ENCODE measurements at places on chromosomes 12 and 14.

DNA sequence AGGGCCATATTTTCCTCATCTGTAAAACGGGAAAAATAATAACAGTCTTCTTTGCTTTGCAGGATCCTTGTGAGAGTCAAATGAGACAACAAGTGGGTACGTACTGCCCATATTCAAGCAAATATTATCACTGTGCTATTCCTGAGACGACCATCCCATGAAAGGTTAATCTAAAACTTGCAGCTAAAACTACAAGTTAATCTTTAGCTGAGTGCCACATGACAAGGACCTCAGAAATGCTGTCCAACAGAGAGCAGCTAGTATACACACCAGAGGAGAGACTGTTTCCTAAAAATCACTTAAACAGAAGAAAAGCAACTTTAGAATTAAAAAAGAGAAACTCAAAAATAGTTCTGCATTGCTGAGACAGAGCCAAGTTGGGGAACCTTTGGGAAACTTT is 162.7 kb upstream of the TMTC2 start:
- no peak for DNase-seq

DNA sequence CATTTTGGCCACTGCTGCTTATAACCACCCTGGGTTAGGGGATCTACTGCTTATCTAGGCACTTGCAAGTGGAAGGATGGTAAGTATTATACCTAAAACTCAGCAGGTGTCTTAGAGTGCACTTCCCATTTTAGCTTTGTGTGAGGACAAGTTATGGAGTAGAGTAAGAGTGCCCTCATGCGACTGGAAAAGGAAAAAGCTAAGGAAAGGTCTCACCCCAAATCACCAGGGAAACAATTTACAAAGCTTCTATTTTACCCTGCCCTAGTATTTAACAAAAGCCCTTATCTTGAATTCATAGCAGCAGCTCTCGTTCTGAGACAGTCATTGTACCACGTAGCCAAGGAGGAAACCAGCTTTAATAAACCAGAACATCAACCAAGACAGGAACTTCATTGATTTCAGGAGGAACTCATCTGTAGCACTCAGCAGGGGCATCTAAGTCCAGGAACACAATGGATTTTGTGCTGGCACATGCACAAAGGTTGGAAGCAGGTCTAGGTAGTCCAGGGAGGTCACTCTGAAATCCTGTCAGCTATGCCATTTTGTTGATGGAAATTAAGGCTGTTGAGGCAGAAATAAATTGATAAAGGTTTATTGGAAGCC is 2.9 kb downstream of the RDH12 start:
- no peak for DNase-seq

DNA sequence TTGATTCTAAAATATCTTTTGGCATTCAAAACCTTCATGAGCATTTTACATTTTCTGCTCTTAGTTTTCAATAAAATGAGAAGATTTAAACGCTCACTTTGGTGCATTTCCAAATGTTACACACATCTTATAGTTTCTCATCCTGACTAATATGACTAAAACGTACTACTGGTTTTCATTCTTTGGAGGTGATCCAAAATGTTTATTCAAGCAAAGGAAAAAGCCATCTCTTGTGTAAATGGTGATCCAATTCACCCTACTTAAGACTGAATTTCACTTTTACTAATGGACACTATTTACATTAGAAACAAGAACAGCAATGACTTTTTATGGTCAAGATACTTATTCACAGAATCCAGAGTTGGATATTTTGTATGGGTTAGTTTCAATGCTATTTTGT is 86.6 kb downstream of the KITLG start:
- no peak for DNase-seq

DNA sequence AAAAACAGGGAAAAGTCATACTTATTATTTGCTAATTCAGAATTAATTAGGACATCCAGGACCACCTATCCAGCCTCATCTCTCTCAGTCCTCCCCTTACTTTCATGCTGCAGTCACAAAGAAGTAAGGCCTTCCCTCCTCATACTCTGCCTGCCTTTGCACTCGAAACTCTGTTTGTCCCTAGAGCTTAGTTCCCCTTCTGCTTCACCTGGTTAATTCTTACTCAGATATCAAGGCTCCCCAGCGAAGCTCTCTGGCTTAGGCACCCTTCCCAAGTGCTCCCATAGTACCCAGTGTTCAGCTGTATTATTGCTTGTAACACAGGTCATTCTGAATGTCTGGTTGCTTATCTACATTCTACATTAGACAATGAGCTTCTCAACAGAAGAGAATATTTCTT is 81.3 kb downstream of the ERGIC2 start:
- DNase-seq, result no peak

- peak; percentile 43 for DNase-seq
These were observed 568 bp downstream of the PPM1A start for GRCh38 chr14:60249321-60250256.

DNA sequence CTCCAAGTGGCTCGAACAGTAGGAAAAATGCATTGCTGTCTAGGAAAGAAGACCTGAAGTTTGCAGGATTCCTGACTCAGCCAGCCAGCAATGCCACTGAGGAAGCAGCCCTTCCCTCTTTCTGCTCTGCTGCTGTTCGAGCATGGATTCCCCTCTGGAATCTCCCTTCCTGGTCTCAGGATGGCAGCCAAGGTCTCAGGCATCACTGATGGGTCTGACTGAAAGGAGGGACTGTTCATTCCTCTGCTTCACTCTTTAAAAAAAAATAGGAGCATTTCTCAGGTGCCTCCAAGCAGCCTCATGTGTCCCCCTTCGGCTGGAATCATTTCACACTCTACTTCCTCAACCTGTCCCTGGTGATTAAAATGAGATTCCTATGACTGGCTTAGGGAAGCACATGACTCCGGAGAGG is 62.4 kb downstream of the SLC15A4 start:
- no peak for DNase-seq

- no peak for DNase-seq
These were observed 37.2 kb downstream of the EP400 start for GRCh38 chr12:131986910-131987309.

DNA sequence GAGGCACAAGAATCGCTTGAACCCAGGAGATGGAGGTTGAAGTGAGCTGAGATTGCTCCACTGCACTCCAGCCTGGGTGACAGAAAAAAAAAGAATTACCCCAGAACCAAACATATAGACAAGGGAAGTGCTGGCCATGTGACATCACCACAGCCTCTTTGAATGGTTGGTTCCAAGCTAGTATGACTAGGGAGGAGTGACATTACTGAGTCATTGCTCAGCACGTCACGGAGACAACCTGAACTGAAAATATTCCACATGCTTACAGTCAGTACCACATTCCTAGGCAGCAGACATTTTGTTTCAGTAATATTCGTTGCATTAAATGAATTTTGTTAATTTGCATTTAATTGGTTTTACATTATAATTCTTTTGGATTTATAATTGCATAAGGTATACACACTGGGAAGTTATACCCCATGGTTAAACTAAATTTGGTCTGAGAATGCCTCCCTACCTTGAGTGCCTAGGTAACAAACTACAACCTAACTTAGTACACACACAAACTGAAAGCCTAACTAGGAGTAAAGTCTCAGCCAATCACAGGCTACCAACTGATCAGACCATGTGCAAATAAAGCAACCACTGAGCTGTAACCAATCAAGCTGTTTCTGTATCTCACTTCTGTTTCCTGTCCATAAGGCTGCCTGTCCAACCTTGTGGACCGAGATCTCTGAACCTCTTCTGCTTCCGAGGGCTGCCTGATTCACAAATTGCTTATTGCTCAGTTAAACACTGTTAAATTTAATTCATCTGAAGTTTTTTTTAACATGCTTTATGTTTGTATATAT is 164.4 kb downstream of the CAND1 start:
- peak; percentile 29 for DNase-seq

DNA sequence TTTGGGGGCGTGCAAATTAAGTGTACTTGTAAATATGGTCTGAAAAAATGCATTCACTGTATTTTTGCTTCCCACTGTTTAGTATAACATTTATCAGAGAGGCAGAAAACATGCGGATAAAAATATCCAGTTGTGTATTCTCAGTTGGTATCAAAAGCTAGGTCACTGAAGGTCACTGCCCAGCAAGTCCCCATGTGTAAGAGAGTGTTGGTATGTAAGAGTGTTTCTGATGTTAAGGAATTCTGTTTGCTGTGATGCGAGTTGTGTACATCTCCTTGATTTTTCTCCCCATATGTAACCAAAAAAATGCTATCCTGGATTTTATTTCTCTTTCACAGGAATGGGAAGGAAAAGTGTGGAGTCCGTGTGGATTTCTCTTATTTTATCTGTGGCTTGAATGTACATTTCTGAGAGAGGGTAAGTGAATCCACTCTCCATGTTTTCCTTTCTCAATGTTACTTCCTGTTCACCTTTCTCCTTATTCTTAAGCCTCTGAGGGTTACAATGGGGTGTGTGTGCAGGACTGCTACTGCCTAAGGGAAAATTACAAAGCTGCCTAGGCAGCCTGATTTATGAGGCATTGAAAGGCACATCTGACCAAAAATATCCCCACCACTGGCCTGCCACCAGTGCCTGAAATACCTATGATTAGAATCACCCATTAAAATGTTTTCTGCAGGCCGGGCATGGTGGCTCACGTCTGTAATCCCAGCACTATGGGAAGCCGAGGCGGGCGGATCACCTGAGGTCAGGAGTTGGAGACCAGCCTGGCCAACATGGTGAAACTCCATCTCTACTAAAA is 97.9 kb upstream of the USP44 start:
- no peak for DNase-seq

GRCh38 chr12:13367973-13368372 is 171.4 kb downstream of the EMP1 start:
- no peak for DNase-seq

DNA sequence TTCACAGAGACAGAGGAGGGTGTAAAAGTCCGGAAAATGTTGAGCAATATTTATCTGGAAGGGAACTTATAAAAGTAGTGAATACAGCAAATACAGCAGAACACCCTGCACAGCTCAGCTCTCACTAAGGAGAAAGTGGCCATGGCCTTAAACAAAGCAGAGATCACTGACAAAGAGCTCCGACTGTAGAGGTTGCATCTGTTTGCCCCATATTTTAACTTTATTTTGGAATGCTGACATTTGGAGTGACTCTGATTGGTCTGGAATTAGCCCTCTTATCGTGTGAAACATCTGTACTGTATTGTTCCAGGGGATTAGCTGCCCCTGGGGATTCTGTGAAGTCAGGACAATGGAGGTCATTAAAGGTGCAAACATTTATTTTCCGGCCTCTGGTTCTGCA is 1275.7 kb upstream of the FLRT2 start:
- DNase-seq, result no peak

DNA sequence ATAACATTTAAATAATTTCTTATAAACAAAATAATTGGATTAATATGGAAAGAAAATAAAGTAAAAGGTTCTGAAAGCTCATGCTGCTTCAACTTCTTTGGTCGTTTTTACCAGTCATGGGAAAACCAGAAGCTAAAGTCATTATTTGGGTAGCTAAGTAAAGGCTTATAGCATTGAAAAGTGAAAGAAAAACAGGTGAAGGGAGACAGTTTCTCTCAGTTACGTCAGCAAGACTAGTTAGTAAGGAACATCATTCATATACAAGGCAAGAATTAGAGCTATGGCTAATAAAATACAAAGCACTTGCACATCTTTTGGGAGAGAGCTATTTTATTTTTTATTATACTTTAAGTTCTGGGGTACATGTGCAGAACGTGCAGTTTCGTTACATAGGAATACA is 170.3 kb upstream of the SYT10 start:
- DNase-seq, result no peak

GRCh38 chr12:51863933-51864832 is 15.7 kb upstream of the FIGNL2 start:
- no peak for DNase-seq

DNA sequence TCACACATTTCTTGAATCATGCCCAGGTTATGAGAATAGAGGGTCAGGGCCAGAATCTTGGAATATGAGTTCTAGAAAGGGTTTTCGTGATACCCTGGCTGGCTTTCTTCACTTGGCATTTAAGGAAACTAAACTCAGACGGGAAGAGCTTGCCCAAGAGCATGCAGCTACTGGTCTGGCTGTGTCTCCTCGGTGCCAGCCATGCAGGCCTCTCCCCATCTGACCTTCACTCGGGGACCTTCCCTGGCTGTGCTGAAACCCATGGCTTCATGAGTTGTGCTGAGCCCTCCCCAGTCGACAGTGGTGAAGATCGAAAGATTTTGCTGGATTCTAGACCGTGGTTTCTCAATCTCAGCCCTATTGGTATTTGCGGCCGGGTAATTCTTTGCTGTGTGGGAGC is 38.0 kb downstream of the FOXN3 start:
- no peak for DNase-seq

GRCh38 chr12:570435-570920 is 92.8 kb downstream of the NINJ2 start:
- DNase-seq, result no peak

DNA sequence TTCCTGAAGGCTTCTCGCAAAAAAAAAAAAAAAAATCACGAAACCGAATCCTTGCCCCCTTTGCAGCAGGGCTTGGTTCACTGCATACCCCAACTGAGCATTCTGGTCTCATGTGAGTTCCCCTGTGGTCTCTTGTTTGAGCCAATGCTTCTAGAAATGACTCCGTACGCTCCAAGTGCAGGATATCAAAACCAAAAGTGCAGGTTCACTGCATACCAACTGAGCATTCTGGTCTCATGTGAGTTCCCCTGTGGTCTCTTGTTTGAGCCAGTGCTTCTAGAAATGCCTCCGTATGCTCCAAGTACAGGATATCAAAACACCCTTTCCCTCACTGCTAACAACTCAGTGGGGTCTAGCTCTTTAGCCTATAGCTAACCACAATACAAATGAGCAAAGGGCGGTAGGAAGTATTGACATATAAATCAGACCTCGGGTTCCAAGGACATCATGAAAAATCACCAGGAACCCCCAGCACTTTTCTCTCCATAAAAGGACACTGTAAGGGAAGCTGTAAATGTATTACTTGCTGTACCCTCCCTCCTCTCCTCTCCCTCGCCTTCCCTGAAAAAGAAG is 206.3 kb upstream of the NOS1 start:
- no peak for DNase-seq

DNA sequence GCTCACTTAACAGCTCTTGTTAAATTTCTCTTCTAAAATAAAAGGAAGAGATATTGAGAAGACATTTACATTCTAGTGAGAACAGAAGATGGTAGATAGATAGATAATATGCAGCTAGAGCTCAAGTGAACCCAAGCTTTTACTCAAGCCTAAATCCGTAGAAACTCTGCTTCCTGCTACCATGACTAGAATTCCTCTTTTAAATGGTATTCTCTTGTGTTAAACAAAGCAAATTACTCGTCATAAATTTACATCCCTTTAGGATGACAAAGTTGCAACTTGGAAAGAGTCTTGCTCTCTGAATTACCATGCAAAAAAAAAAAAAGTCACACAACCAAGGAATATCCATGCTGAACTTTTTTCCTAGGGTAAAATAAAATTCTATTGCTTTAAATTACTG is 160.7 kb upstream of the LRFN5 start:
- DNase-seq, result no peak

DNA sequence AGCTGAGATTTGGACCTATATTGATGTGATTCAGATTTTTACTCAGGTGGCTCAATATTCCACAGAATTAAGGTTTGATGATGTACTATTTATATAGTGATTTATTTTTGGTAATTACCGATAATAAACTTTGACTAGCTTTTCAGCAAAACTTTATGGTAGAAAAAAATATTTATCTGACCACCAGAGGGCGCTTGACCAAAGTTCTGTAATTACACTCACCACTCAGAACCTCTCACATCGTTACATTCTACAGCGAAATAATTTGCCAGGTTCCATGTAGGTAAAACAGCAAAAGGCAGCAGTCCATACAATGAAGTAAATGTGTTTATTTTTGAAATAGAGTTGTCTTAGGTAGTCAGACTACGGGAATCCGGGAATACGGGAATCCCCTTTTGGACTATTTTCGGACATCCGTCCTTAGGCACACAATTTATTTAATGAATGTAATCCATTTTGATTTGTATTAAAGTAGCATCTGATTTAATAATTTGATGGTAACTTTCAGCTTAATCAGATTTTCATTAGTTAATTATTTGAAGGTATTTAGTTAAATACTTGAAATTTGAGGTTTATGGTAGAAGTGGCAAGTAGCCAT is 143.0 kb upstream of the DDHD1 start:
- no peak for DNase-seq

Data from CMK (cell line).